Osteocyte (in vitro differentiated cells): ENCODE measurements at places on chromosomes 6 and 20.

DNA sequence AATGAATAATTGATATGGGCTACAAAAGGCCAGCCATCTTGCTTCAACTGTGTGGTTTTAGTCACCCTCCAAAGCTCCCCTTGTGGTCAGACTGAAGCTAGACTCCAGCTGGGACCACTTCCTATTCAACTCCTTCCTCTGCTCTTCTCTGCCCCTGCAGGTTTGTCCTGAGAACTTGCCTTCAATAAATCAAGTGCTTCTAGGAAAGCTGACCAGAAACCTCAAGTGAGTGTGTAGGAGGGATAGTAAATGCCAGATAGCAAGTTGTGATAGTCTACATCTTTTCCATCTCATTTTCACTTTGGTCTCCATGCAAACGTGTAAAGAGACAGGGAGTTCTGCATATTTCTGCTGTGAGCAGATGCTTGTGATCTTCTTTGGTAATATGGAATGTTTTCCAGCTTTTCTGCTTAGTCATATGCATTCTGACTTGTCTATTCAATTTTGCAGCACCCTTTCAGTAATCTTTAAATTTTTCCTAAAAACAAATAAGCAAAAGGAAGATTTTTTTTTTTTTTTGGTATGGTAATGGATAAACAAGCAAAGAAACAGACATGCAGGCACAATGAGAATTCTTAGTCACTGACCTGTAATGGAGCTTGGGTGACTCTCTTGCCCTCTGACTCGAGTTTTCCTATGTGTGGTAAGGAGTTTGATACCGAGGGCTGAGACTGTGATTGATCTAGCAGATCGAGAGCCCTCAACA, 201.3 kb upstream of the BTBD3 start:
- no peak for DNase-seq

DNA sequence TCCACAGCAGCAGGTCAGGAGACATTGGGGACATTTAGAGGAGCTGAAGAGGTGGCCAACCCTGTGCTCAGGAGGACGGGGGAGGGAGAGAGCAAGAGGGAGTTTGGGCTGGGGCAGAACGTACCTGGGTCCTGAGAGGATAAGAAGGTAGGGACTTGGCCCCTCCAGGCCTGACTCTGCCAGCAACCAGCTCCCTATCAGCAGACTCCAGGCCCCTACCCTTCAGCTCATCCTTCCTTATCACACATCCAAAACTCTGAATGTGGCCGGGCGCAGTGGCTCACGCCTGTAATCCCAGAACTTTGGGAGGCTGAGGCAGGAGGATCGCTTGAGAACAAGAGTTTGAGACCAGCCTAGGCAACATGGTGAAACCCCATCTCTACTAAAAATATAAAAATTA, 5.0 kb downstream of the STMN3 start:
- DNase-seq = no peak

- DNase-seq = no peak
These were observed 2.3 kb upstream of the BTN2A1 start for GRCh38 chr6:26455357-26455970.

DNA sequence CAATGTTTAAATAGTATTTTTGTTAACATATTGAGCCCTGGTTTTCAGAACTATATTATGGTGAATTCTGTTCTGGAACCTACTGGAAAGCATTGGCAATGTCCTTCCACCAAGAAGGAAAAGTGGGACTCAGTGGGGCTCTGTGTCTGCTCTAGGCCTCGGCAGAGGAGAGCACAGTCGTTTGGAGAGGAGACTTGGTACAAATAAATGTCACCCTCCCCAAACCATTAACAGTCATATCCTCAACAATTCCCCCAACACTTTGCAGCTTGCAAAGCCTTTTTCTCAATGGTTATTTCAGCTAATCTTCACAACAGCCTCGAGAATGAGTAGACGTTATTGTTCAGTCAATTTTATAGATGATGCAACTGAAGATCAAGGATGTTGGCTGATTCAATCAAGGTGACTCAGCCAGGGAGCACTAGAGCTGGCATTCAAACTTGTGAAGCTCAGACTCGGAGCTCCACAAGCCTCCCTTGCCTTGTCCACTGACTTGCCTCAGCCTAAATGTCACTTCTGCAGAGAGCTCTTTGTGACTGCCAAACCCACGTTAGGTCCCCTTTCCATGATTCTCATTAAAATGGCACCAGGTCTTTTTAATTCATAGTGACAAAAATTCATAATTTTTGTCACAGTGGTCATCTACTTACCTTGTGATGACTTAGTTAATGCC, 60.6 kb downstream of the TOX2 start:
- DNase-seq = no peak

- DNase-seq = no peak
These were observed 25.7 kb upstream of the RHAG start for GRCh38 chr6:49662231-49662891.

GRCh38 chr6:24963339-24963738, 27.6 kb upstream of the RIPOR2 start:
- DNase-seq = no peak

DNA sequence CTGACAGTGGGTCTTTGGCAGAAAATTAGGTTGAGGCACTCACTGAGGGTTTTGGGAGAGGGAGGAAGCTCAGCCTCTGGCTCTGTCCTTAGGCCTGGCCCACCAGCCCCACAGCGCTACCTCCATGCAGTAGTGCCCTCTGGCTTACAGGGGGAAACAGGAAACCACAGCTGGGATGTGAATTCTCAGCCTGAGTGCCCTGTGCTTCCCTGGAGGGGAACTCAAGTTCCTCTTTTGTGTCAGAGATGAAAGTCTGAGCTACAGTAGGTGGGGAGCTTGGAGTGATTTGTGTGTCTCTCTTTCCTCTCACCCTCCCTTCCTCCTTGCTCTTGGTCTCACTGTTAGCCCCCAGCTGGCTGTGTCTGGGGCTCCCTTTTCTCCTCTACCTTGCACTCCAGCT, 48.2 kb upstream of the BLCAP start:
- DNase-seq = no peak

GRCh38 chr20:22070610-22071058, 365.2 kb downstream of the PAX1 start:
- DNase-seq = no peak

GRCh38 chr6:101146389-101146788, 247.1 kb upstream of the GRIK2 start:
- DNase-seq = no peak

- no peak for DNase-seq
These were observed 1016.4 kb downstream of the KIF16B start for GRCh38 chr20:15556869-15557268.

DNA sequence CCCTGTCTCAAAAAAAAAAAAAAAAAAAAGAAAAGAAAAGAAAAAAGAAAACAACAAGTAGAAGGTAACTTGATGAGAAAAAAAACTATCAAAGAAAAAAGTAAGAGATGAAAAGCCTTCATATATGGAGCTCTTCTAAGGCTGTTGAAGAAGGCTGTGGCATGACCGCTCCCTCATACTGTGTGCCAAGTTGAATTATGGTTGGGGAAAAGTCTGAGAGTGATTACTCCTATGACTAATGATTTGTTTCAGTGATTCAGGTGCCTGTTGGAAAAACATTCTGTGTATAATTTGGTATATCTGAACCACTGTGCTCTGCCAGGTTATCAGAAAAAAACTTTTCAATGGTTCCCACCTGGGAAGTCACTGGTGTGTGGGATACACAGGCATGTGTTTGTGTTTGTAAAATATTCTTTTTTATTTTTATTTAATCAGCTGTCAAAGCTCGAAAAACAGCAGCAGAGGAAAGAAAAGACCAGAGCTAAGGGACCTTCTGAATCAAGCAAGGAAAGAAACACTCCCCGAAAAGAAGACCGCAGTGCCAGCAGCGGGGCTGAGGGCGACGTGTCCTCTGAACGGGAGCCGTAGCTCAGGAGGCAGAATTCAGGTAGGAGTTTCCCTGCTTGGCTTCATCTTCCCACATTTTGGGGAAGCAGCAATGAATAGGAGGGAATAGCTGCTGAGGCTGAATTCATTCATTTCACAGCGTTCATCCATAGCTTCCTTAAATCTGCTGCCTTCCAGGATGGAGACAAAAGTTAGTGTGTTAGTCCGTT, 69.7 kb upstream of the SCP2D1 start:
- DNase-seq = no peak

- DNase-seq = no peak
These were observed 40.6 kb downstream of the SLC35D3 start for GRCh38 chr6:136962661-136963060.

DNA sequence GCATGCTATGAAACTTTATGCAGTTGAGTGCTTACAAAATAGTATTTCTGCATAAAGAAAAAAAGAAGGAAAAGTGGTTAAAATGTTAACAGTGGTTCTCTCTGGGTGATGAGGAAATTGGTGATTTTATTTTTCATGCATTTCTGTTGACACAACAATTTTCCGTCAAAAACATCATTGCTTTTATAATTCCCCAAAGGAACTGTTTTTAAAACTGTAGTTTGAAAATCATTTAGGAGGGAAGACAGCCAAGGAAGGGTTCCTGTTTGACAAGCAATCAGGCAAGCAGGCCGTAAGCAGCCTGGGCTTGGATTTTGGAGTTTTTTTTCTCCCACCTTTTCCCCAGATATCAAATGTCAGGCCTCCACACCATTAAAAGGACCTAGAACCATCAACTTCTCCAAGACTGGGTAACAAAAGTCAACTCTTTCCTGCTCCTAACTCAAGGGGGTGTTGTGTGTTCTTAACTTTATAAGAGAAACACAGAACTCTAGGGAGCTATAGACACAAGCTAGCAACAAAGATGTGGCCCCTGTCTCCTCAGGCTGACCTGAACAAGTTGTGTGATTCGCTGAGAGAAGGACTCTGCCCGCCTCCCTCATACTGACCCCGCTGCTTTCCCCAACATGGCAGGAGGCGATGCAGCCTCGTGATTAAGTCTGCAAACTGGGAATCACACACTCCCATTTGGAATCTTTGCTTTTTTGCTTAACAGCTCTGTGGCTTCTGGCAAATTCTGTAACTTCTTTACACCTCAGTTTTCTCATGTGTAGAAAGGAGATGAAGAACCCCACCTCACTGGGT, 146.6 kb downstream of the BCAS1 start:
- DNase-seq = no peak

GRCh38 chr6:157755746-157756411, 67.2 kb upstream of the SNX9 start:
- DNase-seq = no peak

- DNase-seq = no peak
These were observed 108.0 kb downstream of the LAMA2 start for GRCh38 chr6:128990915-128991314.

DNA sequence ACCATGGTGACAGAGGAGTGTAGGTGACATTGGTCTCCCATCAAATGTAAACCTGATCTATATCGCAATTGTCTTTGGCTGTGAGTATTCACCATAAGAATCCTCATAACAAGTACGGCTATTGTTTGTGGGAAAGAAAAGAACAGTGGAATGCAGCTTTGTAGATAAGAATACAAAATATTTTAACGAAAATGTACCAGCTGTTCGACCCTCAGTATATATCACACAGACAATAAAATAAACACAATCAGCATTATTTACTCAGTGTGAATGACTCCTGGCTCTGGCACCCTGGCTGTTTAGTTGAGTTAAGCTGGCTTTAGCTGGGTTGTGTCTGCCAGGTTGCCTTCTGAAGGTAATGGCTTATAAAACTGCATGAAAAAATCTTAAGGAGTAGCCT, 43.4 kb downstream of the SNRNP48 start:
- DNase-seq = no peak

DNA sequence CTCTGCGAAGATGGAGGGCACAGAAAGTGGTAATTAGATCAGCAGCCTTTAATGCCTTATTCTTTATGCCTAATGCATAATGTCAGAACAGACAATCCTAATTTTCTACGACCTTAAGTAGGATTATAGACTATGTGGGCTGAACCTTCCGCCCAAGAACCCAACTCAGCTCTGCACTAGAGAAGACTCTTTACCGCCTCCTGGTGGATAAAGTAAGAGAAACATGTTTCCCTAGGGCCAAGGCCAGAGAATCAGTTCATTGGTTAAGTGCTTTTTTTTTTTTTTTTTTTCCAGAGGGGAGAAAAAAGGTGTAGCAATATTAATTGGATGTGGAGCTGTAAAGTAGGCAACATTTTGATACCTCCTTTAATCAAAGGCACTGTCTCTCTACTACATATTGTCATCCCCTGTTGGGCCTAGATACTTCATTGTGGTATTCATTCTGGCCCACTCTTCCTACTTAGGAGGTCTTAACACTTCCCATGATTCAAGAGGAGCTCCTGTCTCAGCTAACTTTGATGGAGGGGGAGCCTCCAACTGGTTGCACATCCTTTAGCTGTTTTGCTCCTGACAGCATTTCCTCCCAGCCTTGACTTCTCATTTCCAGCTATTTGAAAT, 124.9 kb upstream of the NRN1 start:
- no peak for DNase-seq

DNA sequence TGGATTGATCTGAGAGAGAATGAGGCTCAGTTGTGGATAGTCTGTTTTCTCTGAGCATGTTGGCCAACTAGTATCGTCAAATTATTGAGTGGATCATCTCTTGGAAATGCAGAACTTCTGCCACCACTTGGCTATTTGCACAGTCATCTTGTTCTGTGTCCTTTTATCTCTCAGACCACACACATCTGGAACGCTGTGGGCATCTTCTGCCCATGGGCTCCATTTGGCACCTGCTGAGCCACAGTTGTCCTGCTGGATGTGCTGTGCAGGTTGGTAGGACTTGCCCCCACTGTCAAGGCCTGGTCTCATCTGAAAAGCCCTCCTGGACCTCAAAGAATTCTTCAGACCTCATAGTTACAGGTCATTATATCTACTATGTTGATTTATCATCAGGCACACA, 16.7 kb upstream of the C20orf144 start:
- DNase-seq = no peak

- no peak for DNase-seq
These were observed 384.7 kb downstream of the C6orf118 start for GRCh38 chr6:164924674-164925073.

DNA sequence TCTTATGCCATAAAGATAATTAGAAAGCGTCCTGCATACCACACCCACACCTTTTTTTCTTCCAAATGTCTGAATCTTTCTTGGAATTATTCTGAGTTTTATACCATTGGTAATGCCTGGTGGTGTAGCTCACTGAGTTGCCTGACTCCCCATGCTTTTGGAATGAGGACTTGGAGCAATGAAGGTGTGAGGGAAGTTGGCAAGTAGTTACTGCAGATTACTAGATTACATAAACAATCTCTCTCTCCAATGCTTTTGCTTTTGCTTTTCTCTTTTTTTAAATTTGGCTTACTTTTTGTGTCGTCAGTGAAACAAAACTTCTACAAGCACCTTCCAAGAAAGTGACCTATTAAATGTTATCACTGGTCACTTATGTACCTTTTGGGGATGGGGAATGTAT, 406.1 kb upstream of the SOX4 start:
- no peak for DNase-seq

- DNase-seq = no peak
These were observed 402.0 kb downstream of the MAFB start for GRCh38 chr20:40286975-40287531.

- no peak for DNase-seq
These were observed 209.3 kb upstream of the CST7 start for GRCh38 chr20:24739746-24740145.
